ENCODE measurements at places on chromosomes 1 and 21.

DNA sequence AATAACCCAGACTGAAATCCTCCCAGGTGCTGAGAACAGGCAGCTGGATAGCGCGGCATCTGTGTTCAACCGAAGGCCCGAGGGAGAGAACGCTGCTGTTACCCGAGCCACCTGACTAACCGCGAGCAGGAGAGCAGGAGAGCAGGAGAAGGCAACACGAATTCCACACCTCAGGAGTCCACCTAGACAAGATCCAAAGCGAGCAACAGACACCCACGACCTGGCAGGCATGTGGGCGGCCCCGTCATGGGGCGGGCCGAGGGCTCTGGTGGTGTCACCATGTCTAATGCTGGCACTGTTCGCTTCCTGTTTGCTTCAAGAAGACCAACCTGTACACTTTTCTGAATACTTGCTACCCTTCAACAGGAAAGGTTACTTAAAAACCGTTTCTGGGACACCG, 20.9 kb upstream of the SPATC1L start:
- no peak for DNase-seq

DNA sequence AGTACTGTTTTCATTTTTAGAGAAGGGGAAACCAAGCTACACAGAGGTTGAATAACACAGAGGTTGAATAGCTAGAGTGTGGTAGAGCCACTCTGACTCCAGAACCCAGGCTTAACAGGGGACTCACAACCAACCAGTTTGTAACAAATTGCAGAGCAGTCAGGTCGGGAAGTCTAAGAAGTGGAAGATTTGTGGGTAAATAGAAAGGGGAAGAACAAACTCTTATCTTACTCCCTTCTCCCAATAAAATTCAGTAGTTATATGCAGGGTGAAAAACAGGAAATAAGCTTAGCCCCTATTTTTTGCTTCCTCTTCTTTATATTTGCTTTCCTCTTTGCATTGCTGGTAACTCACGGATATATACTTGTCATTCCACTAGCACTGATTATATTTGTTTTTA, 23.2 kb downstream of the CDC42 start:
- no peak for DNase-seq

GRCh38 chr1:183306317-183307042, 111.7 kb downstream of the NMNAT2 start:
- DNase-seq = no peak

DNA sequence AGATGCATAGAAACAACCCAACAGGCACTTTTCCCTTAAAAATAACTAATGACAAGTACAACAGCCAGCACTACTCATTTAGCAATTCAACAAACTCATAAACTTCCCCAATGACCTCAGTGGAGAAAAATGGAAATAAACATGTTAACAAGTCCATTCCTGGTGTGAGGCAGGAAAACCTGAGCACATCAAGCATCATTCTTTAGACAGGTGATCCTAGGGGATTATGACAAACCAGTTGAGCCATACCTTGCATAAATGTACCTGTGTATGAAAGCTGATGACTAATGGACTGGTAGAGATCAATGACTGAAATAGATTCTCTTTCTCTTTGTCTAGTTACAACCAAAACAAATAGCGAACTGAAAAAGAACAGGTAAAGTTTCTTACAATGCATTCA, 7.0 kb downstream of the COL24A1 start:
- no peak for DNase-seq

DNA sequence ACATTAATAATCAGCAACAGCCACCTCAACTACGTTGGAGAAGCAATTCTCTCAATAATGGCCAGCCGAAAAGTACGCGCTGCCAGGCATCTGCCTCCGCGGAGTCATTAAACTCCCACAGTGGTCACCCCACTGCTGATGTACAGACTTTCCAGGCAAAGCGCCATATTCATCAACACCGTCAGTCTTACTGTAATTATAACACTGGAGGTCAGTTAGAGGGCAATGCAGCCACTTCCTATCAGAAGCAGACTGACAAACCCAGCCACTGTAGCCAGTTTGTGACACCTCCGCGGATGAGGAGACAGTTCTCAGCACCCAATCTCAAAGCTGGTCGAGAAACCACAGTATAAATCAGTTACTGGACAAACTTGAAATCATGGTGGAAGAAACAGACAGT, 93.9 kb downstream of the KIF1B start:
- no peak for DNase-seq

GRCh38 chr1:76160225-76160624, 85.7 kb downstream of the ST6GALNAC3 start:
- no peak for DNase-seq
